Activated B cell treated with CpG ODN at 0.5 μM for 24 hours (primary cell): ENCODE measurements at places on chromosomes 3 and 15. TPM values are rescaled to one million over a fixed set of nuclear protein-coding genes. Genes with fewer than 3 reads are reported as not detected.

CPNE9 gene
- total RNA-seq = 0.20 TPM in 1 of 2 replicates, not detected in the other

SLC2A2 gene
- not detected in 2 replicates for total RNA-seq

PGBD4 gene
- 4.8 and 5.3 TPM in 2 replicates for total RNA-seq

RTP3 gene
- total RNA-seq = not detected in 2 replicates

CD80 gene
- 71.4 and 88.1 TPM in 2 replicates for total RNA-seq

GP9 gene
- total RNA-seq = not detected in 2 replicates

PAK2 gene
- 73.7 and 87.1 TPM in 2 replicates for total RNA-seq

CKMT1A gene
- not detected in 2 replicates for total RNA-seq
